ENCODE measurements at places on chromosomes 1 and 21.
A peak's percentile ranks its signal among the peaks of the same experiment; 100 is the strongest.

GRCh38 chr1:220271706-220272046, 577 bp downstream of the RAB3GAP2 start:
- DNase-seq, result peak; percentile 3

- DNase-seq, result no peak
These were observed 188.3 kb upstream of the MAP1LC3C start for GRCh38 chr1:242187171-242187570.

DNA sequence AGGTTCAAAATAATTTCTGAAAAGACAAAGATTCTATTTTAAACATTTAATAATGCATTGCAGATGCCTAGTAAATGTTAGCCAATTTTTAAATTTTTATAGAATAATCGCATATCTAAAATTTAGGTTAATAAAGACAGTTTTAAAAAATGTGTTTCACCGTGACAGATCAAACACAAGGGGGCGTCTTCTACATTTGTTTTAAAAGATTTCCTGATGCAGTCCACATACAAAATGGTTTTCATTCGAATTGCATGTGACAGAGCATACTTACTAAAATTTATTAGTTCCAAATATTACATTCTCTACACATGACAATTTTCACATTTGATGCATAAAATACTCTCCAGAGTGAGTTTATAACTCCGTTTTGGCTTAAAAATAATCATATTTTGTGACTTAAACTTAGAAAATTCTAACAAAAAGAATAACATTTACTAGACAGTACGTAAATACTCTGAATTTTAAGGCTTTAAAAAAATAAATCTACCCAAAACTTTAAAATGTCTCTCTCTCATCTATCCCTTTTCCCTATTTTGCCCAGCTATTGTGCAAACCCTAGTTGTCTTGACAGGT, 75.5 kb downstream of the ADAMTS1 start:
- DNase-seq, result no peak

- no peak for DNase-seq
These were observed 153.3 kb downstream of the GRIK3 start for GRCh38 chr1:36881068-36881405.

- no peak for DNase-seq
These were observed 5.9 kb downstream of the CHRM3 start for GRCh38 chr1:239392271-239392670.

- DNase-seq, result peak; percentile 47
These were observed 11.7 kb upstream of the BNIPL start for GRCh38 chr1:151024540-151025146.

GRCh38 chr1:87993051-87993450, 664.4 kb downstream of the LMO4 start:
- DNase-seq, result no peak

Measured in stimulated activated CD8-positive, alpha-beta memory T cell treated with anti-CD3 and anti-CD28 coated beads, Interleukin-15, amount 100 ng/mL, for 24 hours (primary cell).